Suprapubic skin (tissue), 4 donors: ENCODE measurements at places on chromosomes 5 and 9.

DNA sequence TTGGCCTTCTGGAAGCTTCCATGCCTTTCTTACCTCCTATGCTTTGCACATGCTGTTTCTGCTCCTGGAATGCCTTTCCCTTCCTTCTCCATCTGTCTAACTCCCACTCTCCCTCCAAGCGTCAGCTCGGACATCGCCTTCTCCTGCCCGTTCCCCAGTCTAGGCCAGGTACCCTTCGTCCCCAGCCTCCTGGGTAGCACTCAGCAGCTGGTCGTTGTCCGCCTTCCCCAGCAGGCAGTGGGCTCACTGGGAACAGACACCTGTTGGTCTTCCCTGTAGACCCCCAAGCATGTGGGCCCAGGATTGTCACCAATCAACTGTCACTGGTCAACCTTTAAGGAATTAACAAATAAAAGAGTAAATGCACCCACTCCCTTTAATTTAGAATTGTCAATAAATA lies 202.2 kb downstream of the RGS3 start:
- DNase-seq: peak; percentile 46

GRCh38 chr9:18707489-18708205 lies 233.7 kb downstream of the ADAMTSL1 start:
- DNase-seq: no peak

- peak; percentile 77 for DNase-seq
Observed at GRCh38 chr9:131395157-131396098, 1.5 kb downstream of the PRRC2B start.

DNA sequence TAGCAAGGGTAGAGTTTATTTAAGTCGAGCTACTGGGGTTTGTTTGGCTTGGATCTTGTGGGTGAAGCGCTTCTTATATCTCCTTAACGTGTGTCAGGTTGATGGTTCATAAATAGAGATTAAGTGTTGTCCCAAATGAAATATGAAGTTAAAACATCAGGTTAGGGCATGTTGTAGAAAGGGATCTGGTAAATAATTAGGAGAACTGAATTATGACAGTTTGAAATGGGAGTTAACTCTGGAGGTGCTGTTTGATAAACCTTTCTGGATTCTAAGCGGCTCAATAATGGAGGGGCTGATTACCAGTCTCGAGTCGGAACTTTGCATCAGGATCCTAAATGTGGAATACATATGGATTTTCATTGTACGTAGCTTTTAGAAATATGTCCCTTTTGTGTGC lies 717.0 kb upstream of the WWC1 start:
- DNase-seq: no peak

DNA sequence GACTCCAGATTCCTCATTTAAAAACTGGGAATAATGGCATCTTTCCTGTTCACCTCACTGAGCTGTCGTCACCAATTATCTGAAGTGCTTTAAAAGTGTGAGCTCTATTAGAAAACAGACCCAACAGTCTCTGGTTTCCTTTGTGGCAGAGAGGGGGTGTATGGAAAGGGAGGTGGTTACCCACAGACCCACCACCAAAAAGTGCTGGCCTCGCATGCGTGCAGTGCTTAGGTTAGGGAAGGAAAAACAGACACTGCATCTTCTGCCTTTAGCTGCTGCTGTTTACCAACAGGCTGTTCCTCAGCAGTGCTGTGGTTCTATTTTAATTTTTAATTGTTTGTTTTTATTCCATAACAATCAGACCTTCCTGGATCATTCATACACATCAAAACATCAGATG lies 249.6 kb downstream of the PIK3R1 start:
- no peak for DNase-seq

- DNase-seq: no peak
Observed at GRCh38 chr9:94554439-94555331, at the start of gene PCAT7. TSS of gene PCAT7 (plus strand) at chr9:94555083.

DNA sequence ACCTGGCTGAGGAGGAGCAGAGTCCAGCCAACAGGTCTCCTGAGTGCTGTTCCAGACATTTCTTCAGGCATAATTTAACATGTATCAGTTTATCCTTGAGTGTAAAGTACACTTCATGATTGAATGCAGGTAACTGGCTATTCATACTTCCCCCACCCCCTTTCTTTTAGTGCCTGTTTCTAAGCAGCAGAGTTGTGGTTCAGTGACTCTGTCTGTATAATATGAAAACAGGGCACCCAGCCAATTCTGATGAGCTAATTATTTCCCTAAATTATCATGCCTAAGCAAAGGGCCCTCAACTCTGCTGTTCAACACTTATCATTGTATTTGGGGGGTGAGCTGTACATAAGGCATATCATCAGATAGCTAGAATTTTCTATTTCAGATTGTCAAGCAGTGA lies 51.9 kb upstream of the ZSWIM6 start:
- no peak for DNase-seq

GRCh38 chr5:128353441-128354107 lies 184.5 kb downstream of the FBN2 start:
- no peak for DNase-seq

- no peak for DNase-seq
Observed at GRCh38 chr5:6856653-6857052, 143.4 kb downstream of the TENT4A start.

- DNase-seq: no peak
Observed at GRCh38 chr9:71781391-71781790, 13.1 kb upstream of the CEMIP2 start.

DNA sequence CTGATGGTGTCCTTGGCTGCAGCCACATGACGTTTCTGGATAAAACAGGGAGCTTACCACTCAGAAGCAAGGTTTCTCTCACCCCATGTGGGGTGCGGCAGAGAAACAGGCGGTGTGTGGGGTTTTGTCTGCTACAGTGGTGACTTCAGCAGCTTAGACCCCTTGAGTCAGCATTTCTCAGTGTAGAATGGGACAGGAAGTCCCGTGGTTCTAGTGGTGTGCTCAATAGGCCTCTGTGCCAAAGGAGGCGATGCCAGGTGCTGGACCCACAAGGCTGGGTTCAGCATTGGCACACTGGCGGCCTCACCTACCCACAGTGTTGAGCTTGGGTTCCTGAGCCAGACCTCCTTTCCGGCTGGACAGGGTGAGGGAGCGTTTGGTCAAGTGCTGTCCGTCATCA lies 125.2 kb upstream of the SMIM23 start:
- DNase-seq: no peak

- no peak for DNase-seq
Observed at GRCh38 chr9:129919841-129920240, 84.6 kb downstream of the USP20 start.

- DNase-seq: no peak
Observed at GRCh38 chr5:22699319-22699718, 153.8 kb downstream of the CDH12 start.

GRCh38 chr5:133861161-133861737 lies 107.2 kb downstream of the C5orf15 start:
- DNase-seq: no peak

DNA sequence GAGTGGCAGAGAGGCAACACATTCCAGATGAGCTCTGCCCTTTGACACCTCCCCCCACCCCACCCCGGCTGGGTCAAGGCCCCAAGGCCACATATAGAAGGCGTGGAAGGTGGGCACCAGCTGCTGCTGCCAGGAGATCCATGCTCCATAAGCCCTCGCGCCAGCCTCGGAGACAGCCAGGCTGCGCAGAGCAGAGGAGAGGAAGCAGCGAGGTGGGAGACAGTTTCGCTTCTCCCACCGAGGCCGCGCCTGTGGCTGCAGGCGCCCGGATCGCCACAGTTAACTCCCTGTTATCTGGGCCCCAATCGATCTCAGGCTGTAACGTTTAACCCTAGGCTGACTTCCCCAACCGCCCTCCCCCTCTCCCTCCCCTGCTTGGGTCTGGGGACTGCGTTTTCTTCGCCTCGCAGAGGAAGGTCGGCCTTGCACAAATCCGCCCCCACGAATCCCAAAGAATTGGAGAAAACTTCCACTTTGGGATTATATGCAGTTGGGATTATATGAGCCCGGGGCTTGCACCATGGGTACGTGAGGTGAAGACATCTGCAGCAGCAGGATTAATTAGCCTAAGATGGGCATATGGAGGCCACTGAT lies 1.1 kb upstream of the CXXC5 start:
- peak; percentile 66 for DNase-seq

DNA sequence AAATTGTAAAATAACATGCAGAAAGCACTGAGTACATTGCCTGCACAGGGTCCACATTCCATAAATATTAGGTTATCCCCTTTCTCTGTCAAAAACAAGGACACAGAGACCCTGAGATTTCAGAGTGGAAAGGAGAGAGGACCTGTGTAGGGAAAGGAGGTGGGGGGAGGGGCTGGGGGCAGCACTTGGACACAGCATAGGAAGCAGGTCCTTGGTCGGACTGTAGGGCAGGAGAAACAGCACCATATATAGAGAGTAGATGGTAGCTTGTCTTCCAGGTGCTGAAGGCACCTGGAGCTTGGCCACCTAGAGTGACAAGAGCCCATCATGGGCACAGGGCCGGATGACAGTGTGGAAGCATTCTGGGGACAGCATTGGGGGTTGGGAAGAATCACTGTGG lies 2.4 kb downstream of the TPM2 start:
- DNase-seq: no peak

DNA sequence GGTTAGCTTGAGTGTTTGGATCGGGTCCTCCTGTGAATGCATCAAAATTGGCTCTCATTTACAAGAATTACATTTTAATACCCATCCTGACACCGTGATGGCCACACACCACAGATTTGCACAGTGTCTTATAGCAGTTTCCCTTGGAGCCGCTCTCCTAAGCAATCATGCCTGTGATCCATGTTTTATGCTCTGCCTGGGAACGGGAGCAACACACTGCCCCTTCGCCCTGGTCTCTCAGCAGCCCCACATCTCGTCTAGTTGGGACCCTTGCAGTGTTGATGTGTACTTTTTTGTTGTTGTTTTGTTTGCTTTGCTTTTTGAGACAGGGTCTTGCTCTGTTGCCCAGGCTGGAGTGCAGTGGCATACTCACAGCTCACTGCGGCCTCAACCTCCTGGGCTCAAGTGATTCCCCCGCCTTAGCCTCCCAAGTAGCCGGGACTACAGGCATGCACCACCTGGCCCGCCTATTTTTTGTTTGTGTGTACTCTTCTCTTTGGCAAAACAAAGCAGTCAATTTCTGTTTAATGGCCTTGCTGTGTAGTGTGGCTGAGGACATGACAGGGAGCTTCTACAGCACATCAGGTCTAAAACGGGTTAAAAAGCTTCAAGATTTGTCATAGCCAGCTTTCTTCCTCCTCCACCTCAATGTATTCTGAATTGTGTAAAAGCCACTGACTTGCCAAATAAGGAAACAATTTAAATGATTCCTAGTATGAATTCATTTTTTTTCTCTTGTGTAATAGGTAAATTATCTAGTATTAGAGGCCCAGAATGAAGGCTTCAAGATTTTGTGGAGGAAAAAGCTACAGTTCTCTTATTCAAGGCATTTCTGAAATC lies 101.6 kb upstream of the TBCA start:
- no peak for DNase-seq

- DNase-seq: no peak
Observed at GRCh38 chr5:154406231-154406630, 39.6 kb upstream of the SAP30L start.

DNA sequence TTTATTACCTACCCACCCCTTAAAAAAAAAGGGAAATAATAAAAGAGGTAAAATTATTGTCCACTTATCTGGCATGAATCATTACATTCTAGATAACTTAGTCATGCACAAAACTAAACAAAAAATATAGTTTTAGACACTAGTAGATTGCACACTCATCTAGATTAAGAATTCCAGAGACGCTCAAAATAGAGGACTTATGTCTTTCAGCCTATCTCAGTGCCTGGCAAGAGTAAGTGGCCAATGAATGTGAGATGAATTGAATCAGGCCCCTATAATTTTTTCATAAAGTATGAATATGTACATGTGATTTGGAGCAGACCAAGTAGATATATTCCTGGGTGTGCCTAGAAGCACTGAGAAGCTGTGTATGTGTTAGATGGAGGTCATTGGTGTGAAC lies 2.0 kb upstream of the RXFP3 start:
- DNase-seq: no peak

DNA sequence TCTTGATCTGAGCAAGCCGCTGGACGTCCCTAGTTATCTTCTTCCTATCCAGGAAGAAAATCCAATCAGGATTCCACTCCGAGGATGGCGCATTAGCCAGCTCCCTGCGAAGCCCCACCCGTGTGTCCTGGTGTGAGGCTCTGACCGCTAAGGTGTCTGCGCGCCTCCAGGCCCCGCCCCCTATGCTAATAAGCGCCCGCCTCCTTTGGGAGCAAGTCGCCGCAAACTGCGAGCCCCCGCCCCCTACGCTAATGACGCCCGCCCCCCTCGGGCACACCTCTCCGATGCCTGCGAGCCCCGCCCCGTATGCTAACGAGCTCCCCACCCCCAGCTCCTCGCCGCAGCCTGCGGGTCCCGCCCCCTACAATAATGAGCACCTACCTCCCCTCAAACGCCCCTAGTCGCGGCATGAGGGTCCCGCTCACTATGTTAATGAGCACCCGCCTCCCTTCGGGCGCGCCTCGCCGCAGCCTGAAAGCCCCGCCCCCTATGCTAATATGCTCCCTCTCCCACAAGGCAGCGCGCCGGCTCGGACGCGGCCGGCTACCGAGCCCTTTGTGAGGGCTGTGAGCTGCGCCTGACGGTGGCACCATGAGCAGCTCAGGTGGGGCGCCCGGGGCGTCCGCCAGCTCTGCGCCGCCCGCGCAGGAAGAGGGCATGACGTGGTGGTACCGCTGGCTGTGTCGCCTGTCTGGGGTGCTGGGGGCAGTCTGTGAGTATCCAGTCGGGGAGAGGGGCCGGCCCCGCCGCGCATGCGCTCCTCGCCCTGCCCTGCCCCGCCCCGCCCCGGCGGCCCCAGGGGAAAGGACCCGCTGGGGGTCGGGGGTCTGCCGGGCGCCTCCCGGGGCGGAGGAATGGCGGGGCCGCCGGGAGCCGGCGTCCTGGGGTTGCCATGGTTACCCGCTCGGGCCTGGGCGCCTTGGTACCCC lies at the start of gene CACFD1:
TSS of gene CACFD1 (plus strand) at position 503 of the 929 bp plus-strand sequence. CDS start at position 592, 89 bp downstream.
- DNase-seq: peak; percentile 98

- no peak for DNase-seq
Observed at GRCh38 chr5:161442471-161442870, 104.1 kb downstream of the GABRB2 start.

DNA sequence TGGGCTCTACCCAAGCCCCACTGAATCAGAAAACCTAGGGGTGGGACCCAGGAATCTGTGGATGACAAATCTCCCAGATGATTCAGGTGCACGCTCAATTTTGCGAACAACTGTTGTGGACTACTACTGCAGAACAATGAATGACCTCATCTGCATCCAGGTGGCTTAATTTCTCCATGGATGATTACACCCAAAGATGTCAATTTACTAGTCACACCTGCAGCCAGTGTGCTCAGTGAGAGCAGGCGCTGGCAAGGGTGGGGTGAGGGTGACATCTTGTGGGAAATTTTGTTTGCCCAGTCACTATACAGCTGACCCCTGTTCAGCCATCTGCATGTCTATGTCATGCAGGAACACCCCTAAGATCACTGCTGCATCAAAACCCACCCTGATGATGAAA lies 118.2 kb downstream of the ENTREP1 start:
- DNase-seq: no peak

- DNase-seq: no peak
Observed at GRCh38 chr5:146516151-146516475, at the start of gene GPR151. TSS of gene GPR151 (minus strand) at chr5:146516190. CDS start at chr5:146516113, 77 bp downstream.
